ENCODE measurements at places on chromosomes 4 and X.

DNA sequence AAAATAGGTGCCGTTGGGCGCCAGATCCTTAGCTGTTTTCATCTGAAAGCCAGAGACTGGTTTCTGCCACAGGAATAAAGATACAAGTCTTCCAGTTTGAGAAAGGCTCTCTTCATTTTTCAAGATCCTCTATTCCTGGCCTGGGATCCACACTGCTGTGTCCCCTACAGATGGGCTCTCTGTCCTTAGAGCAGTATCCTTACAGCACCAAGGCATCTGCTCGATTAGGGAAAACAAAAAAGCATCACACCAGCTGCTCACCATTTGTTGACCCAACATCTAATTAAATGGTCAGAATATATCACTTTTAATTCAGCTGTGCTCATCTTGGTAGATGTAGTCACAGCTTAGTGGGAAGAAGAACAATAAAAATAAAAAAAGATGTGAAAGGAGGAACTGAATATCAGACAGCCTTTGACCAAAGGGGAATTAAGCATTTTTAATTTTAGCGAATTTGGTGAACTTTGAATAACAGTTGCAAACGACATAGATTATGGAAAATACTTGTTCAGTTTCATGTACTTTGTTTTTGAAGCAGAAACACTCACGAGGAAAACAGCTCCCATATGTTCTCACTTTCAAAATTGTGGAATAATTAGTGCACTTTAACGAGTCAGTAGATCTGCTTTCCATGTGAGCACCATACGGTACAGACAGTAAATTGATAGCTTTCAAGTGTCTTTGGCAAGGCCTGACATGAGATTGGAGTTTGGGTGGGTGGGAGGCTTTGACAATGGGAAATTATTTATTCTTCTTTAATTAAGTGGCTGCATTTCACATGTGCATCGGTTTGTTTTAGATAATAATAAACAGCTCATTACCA lies 148.4 kb upstream of the CLNK start:
- no peak for DNase-seq

- DNase-seq, result no peak
Observed at GRCh38 chr4:76998251-76998901, 48.8 kb downstream of the SEPTIN11 start.

GRCh38 chr4:165472943-165473676 lies 94.3 kb downstream of the CPE start:
- DNase-seq, result no peak

- no peak for DNase-seq
Observed at GRCh38 chr4:62360156-62360545, 1160.0 kb downstream of the ADGRL3 start.

GRCh38 chrX:23503835-23504539 lies 163.3 kb upstream of the PRDX4 start:
- no peak for DNase-seq

DNA sequence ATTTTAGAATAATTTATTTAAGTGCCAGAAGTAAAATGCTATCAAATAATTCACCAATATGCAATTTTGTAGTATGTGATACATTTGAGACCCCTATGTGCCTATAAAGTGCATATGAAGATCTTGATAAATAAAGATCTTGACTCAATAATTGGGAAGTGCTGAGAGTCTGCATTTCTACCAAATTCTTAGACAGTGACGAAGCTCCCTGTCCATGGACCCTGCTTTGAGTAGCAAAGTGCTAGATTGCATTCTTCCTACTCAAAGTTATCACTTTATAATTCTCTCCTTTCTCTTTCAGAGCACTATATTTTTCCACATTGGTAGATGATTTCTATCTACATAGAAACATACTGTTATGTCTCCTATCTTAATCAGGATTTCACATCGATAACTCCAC lies 1393.9 kb downstream of the ARAP2 start:
- no peak for DNase-seq

- DNase-seq, result no peak
Observed at GRCh38 chrX:24718771-24719170, 25.1 kb downstream of the POLA1 start.

DNA sequence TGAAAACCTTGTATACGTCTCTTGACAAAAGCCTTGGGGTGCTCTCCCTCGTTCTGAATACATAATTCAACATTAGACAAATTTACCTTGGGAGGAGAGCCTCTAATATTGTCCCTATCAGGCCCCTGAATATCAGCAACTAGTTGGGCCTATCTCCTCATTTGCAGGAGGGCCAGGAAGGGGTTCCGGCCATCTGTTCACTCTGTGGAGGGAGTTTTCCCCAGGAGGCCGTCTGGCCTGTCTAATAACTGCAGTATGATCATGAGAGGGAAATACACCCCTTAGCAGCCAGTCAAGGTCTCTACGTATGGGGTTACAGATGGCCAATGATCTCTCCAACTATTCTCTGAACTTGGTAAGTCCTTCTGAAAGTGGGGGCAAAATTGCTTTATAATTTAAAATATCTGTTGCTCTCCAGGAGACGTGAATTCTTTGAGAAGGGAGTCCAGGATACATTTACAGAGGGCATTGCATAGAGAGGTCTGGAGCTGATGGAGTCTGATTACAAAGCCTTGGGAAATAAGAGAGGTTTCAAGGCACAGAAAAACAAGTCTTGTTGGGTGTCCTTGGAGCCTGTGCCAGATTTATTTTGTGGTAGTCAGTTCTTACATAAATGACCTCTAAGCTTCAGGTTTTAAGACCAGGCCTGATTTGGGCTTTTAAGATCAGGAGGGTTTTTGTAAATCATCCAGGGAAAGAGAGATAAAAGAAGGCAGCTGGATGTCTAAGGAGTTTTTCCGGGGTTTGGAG lies 48.2 kb upstream of the UXT start:
- no peak for DNase-seq

GRCh38 chr4:143186649-143187048 lies 1.9 kb downstream of the USP38 start:
- DNase-seq, result no peak

GRCh38 chr4:148787285-148787684 lies 345.1 kb upstream of the NR3C2 start:
- DNase-seq, result no peak

GRCh38 chr4:147822128-147822527 lies 90.2 kb downstream of the ARHGAP10 start:
- DNase-seq, result no peak

DNA sequence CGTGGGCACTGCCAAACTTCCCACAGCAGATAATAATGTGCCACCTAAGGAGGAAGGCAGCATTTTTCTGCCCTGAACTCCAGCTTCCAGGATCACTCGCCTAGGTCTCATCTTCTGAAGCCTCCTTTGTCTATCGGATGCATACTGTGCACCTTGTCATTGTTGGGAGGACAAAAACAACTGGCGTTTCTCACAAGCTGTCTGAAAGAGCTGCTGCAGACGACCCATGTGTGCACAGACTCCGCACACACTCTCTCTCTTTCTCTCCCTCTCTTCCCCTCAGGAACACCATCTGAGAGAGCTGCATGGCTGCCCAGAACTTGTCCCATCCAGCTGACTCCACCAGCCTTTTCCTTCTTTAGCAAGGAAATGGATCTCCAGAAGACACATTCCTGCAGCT lies 83.0 kb downstream of the MAML3 start:
- no peak for DNase-seq

DNA sequence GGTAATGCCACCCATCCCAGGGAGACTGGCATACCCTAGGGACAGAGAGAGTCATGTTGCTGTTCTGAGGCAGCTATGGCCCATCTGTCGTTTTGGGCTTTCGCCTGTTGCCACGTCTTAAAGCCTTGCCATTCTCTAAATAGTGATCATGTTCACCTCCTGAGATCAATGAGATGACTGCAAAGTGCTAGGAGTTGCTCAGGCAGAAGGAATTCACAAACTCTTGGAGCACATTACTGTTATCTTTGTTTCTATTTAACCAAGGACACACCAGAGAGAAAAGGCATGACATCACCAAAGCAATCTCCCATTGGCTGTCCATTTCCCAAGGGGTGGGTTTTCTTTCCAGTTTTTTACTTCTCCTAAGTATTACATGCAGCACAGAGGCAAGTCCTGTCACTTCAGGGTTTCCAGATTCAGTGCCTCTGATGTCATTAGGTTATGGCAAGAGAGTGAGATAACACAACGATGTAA lies 37.1 kb upstream of the SETD7 start:
- DNase-seq, result no peak

- DNase-seq, result no peak
Observed at GRCh38 chrX:989959-990510, 222.4 kb downstream of the CRLF2 start.

GRCh38 chr4:138650929-138651448 lies 364.6 kb upstream of the NOCT start:
- no peak for DNase-seq

- no peak for DNase-seq
Observed at GRCh38 chr4:141352909-141353525, 132.3 kb downstream of the ZNF330 start.

GRCh38 chr4:16866974-16867373 lies 31.5 kb downstream of the LDB2 start:
- DNase-seq, result no peak

GRCh38 chr4:70538869-70539268 lies 20.5 kb downstream of the AMTN start:
- DNase-seq, result no peak
